ENCODE measurements at places on chromosomes 7 and 10. TPM values are rescaled to one million over a fixed set of nuclear protein-coding genes. Genes with fewer than 3 reads are reported as not detected.

Gene CPA2
- 1.2 TPM for total RNA-seq

Gene PDE1C
- total RNA-seq = 23.3 TPM

Gene ANKRD2
- not detected for total RNA-seq

Gene HOXA5
- total RNA-seq = 20.1 TPM

Gene PCBD1
- total RNA-seq = 41.1 TPM

Gene RET
- 0.80 TPM for total RNA-seq

Gene HDAC9
- total RNA-seq = 27.6 TPM

Gene TMEM139
- 10.9 TPM for total RNA-seq

Gene PRKAR2B
- total RNA-seq = 17.8 TPM
